ENCODE measurements at places on chromosomes 4 and X.

DNA sequence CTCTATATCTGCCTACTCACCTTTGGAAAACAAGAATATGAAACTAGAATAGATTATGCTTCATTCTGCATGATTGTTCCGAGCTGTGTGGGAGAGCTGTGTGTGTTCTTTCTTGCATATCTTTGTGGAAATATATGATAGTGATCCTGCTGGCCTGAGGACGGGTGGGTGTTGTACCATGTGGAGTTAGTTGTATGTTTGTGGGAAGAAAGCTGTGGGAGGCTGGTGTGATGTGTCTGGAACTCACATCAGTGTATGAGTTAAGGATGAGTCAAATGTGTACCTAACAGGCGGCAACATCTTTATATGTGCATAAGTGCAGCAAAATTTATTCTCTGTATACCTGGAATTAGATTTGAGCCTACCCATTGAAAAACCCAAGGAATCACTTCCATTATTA, 208.1 kb upstream of the ADGRL3 start:
- no peak for DNase-seq

DNA sequence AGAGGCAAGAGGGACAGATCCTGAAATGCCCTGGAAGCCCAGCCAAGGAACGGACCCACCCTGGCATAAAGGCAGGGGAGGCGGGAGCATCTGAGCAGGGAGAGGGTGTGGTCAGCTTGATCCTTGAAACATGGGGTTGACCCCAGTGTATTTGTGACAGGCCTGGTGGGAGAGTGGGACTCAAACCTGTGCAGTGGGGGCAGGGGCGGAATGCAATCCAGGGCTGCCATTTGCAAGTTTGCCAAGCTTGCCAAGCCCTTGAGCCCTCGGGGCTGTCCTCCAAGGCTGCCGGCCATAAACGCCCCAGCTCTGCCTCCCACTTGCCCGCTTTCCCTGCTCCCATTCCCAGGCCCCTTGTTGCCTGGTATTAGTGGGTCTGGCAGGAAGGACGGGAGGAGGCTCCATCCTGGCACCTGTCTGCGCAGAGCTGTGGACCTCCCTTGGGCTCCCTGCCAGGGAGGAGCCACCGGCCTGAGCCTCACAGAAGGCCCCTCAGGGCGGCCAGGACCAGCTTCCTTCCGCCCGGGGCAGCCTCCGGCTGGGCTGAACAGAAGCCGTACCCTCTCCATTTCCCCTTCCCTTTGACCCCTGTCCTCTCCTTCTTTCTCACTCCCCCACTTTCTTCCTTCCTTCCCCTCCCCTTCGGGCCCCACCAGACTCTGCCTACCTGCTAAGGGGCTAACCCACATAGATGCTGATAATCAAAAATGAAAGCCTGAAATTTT, 661 bp downstream of the S100P start:
- no peak for DNase-seq

GRCh38 chr4:15004739-15005301, 2.5 kb downstream of the CPEB2 start:
- DNase-seq, result no peak

GRCh38 chr4:61877893-61878292, 677.8 kb downstream of the ADGRL3 start:
- no peak for DNase-seq

DNA sequence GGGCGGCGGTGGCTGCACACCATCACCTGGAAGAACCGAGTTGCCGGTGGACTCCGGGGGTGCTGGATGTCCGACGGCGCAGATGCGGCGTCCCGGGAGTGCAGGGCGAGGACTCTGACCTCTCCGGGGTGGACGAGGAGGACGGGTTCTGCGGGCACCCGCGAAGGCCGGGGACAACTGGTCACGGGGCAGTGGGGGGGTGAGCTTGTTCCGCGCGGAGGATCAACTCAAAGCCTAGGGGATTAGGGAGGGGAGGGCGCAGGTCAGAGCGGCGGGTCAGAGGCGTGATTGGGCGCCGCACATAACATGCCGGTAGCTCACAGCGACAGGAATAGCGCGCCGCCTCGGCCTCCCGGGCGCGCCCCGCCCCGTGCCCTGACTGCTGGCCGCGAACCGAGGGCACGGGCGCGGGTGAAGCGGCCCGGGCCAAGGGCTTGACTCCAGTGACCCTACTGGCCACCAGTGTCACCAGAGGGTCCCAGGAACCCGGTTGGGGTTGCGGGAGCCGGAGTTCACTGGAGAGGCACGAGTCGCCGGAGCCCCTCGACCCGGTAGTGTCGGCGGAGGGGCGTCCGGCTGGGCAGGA, at the start of gene KLHL34:
Gene KLHL34, minus strand, starts transcription at position 179 of the 586 bp plus-strand sequence. CDS start 542 bp downstream, outside the sequence.
- DNase-seq, result no peak

DNA sequence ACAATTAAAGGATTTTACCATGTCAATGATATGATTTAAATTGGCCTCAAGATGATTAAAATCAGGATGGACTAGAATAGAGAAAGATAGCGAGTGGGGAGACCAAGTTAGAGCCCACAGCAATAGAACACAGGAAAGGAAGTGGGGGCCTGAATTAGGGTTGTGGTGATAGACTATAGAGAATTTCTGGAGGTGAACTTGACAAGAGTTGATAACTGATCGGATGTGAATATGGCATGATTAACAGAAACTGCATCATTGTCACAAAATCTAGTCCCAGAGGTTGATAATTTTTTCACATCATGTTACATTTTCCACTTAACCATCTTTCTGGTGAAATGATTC, 26.3 kb upstream of the TRPC3 start:
- no peak for DNase-seq

GRCh38 chrX:137562096-137562495, 3.8 kb upstream of the ZIC3 start:
- DNase-seq, result no peak

- no peak for DNase-seq
Measured at GRCh38 chr4:125266901-125267604, 47.7 kb upstream of the FAT4 start.

- no peak for DNase-seq
Measured at GRCh38 chr4:167943872-167944505, 148.3 kb upstream of the ANXA10 start.

GRCh38 chrX:74613370-74614092, 893 bp downstream of the RLIM start:
- no peak for DNase-seq

GRCh38 chrX:46465203-46465602, 80.0 kb downstream of the ZNF674 start:
- no peak for DNase-seq

DNA sequence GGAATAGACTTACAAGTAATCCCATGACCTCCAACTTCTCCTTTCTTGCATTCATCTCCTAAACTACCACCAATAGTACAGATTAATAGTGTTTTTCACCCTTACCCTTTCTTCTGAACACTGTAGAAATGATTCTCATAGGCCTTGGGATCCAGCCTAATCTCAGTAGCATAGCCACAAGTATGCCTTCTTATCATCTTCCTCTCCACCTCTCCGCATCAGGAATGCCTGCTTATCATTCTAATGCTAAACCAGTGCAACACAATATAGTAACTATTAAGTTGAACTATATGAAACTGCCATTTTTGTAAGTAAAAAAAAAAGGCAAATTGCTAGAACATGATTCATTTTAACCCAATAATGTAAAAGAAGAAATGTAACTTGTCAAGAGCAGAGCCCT, 79.5 kb upstream of the IL2 start:
- DNase-seq, result no peak

DNA sequence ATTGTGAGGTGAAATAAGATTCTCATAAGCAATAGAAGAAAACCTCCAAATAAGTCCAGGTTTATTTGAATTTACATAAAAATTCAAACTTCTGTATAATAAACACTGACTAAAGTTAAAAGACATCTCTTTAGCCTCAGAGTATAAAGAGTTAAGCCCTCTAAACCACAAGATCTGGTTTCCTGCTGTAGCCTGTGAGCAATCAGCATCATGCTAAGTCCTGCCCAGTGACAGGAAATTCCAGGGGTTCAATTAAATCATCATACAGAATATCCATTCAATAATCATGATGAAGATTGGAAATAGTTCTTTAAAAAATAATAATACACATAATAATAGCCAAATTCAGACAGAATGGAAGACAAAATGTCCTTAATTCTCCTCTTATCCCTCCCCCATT, 139.2 kb upstream of the DGKK start:
- no peak for DNase-seq

DNA sequence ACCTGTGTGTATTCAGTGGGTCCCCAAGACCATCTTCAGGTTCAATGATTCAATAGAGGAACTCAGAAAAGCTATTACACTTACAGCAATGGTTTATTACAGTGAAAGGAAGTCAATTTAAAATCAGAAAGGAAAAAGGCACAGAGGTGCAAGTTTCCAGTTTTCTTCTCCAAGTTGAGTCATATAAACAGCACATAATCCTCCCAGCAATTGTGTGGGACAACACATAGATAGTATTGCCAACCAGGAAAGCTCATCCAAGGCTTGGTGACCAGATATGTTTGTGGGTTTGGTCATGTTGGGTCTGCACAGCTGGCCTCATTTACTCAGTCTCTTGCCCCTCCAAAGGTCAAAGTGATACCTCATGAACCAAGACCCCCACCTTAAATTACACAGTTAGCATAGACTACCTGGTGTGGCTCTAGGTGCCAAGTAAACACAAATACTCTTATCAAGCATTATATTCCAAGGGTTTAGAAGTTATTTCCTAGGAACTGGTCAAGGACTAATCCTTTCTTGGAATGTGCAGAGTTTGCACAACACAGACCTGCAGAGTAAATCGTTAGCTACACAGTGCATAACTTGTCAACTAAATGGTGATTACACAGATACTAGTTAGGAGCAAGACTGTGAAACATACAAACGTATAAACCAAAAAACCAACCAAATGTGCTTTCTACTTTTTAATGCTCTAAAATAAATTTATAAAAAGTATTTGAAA, 777.3 kb downstream of the PCDH18 start:
- DNase-seq, result no peak

GRCh38 chrX:6053141-6053540, 175.5 kb downstream of the NLGN4X start:
- no peak for DNase-seq

GRCh38 chrX:131735127-131735526, 191.3 kb downstream of the OR13H1 start:
- no peak for DNase-seq

GRCh38 chrX:133246921-133247320, 28.8 kb upstream of the TFDP3 start:
- no peak for DNase-seq

DNA sequence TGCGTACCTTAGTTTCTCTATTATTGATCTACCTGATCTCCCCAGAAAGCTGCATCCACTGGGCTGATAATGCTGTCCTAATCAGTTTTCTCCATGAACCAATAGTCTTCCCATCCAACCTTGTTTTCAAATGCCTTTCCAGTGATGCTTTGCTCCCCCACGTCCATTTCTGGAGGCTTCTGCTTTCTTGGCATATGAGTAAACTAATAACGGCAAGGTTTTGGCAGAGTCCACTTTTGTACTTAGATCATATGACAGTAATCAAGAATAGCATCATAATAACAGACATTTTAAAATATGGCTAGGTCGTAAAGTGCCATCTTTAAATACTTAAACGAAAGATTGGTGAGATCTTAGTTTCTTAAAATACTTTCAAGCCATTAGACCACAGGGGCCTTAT, 38.4 kb upstream of the FAM9B start:
- no peak for DNase-seq

DNA sequence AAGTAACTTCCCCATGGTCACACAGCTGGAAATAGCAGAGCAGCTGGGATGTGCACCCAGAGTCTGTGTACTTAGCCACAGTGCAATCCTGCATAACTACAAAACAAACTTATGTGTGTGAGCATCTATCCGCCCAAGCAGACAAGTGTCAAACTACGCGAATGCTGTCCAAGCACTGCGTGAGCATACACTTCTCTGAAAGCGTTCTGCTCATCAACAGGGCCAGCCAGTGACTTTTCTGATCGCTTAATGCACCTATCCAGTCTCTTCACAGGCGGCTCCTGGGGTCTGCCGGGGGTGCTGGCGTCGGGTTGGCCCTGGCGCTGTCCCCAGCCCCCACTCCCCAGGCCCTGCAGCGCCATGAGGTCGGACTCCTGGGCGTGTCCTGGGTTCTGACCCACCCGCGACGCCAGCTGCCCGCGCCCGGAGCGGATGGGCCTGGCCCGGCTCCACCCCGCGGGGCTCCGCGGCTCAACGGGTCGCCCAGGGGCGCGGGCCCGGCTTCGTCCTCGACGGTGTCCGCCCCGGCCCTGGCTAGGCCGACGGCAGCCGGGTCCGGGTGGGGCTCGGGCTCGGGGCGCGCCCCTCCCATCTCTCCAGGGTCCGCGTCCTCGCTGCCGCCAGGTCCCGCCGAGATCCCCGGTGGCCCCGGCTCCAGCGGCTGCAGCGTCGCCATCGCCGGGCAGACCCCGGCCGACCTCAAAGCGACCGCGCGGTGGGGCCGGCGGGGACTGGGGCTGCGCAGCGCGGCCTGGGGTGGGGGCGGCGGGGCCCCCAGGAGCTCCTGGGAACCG, 1.3 kb upstream of the ZNF141 start:
- no peak for DNase-seq

- no peak for DNase-seq
Measured at GRCh38 chrX:108250654-108251579, 159.3 kb downstream of the ATG4A start.

GRCh38 chr4:39702716-39703115, 4.8 kb downstream of the UBE2K start:
- DNase-seq, result no peak
